ENCODE measurements at places on chromosomes 11 and 22.

DNA sequence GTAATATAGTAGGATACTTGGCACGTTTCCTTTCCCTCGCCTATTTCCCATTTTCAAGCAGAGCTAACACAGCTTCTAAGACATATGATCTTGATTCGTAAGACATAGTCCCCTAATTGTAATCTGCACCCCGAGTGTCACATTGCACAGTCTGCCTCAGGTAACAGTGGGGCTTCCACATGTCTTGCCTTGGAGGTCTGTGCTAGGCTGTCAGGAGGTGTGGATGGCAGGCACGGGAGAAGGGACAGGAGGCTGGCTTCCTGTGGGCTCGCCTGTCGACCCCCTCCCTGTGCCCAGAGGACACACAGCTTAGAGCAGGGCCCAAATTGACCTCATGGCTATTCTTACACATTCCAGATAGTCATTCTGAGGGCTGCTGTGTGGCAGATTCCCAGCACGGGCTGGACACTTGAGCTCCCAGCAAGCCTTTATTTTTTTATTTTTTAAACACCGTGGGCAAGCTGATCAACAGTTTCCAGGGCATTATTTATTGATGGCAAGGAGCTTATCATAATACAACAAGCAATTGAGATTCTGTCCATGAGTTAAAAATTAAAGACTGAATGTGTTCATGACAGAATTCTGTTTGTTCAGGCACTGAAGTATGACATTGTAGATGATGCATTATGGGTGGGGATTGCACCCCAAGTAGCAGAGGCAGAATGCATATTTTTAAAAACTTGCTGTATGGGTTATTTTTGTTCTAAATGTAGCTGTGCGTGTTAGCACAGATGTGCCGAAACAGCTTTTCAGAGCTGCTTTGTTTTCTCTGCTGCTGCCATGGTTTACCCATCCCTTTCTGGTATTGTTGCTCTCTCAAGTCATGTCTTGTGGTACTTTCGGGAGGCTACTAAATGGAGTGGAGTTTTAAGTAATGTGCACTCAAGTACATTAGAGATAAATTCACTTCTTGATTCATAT, 113.0 kb downstream of the ATXN10 start:
- no peak for DNase-seq

DNA sequence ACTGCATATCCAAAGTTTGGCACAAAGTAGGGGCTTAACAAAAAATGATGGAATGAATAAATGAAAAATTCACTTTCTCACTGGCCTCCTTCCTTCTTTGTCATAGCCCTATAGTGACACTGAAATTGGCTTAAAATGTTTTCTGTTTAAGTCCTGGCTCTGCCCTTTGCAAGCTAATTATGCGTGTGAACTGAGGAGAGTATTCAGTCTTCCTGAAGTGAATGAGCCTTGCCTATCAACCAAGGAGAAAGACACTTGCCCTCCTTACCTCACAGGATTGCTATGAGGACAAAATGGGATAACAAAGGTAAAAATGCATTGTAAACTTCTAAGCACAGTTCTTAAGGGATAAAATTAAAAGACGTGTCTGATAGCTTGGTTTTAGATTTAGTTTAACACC, 729.8 kb upstream of the ANO3 start:
- DNase-seq = no peak

- no peak for DNase-seq
Measured at GRCh38 chr11:121037016-121037415, 13.1 kb downstream of the TBCEL start.

DNA sequence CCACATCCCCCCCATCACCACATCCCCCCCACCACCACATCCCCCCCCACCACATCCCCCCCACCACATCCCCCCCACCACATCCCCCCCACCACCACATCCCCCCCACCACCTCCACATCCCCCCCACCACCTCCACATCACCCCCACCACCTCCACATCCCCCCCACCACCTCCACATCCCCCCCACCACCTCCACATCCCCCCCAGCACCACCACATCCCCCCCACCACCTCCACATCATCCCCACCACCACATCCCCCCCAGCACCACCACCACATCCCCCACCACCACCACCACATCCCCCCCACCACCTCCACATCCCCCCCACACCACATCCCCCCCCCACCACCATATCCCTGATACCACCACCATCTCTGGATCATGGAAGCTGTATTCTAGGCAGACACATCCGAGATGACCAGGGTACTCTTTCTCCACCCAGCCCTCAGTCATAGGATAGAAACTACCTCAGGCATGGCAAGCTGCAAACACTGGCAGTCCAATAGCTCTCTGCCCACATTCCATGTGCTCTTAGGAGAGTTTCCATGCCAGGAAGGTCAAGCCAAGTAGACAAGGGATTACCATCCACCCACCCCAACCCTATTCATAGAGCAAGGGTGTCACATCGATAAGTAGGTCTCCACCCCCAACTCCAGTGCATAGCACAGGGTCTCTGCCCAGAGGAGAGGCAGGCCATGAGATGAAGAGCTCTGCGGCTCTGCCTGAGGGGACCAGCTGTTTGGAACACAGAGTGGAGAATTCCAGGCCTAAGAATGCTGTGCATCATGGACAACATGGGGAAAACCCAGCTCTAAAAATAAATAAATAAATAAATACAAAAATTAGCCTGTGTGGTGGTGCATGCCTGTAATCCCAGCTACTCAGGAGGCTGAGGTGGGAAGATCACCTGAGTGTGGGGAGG, 33.0 kb upstream of the TEAD1 start:
- no peak for DNase-seq

DNA sequence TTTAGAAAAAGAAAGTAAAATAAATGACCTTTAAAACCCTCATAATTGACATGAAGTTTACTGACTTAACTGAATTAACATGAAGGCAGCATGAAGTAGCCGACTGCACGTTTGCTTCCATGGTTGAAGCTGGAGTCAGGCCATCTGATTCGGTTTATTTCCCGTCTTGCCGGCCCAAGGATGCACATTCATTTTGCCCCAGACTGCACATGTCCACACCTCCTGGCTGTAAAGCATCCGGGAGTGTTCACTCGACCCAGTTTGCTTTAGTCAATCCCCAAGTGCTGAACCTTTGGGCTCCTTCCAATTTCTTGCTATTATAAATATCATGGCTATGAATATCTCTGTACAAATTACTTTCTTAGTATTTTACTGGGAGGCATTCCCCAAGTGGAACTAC, 17.7 kb upstream of the TUB start:
- DNase-seq = no peak

- DNase-seq = no peak
Measured at GRCh38 chr11:65065851-65066250, 7.5 kb upstream of the NAALADL1 start.

DNA sequence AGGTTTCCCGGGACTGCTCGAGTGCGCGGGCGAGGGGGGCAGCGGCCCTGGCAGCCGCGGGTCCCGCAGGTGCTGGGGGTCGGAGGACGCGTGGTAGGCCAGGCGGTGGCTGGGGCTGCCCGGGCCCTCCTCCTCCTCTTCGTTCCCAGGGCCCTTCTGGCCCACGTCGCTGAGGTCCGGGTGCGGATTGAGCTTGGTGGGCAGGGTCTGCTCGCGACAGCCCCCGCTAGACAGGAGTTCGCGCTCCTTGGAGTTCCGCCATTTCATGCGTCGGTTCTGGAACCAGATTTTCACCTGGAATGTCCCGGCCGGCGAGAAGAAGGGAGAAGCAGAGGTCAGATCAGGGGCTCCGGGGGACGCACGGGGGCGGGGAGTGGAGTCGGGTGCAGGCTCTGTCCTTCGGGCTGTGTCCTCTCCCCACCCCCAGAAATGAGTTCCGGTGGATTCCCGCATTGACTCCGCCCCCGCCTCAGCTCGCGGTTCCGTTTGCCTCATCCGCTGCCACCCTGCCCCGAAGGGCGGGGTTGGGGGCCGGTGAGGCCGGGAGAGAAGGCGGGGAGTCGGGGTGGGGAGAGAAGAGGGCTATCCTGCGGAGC, 3.9 kb downstream of the DBX1 start:
- DNase-seq = peak; percentile 48

GRCh38 chr11:69232821-69233743, 60.9 kb upstream of the MYEOV start:
- no peak for DNase-seq

DNA sequence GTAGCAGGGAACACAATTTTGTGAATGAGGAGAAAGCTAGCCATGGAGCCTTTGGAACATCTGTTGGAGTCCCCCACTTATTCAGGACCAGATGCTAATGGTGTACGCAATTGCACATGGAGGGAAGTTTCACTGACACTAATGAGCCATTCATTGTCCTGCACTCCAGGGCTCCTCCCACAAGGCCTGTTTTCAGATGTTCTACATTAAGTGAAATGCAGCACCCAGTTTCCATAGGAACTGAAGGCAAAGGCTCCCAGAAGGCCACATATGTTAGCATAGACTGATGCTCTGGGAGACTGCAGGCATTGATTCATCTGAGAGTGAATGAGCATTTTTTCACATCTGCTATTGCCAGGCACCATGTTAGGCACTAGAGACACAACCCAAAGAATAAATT, 399.5 kb downstream of the ETS1 start:
- DNase-seq = no peak

DNA sequence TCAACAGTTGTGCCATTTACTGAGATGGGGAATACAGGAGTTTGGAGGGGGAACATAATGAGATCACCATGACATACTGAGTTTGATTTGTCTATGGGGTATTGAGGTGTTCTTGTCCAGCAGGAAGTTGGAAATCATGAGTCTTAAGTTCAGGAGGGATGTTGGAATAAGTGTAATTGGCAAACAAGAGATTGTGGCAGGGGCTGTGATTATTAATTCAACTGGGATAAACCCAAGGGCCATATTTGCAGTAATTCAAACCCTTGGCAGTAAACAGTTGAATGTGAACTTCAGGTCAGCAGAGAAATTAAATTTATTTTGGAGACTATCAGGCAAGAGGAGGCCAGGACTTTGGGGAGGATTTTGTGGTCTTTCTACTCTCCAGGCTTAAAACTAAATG, 33.4 kb downstream of the ADM start:
- no peak for DNase-seq

DNA sequence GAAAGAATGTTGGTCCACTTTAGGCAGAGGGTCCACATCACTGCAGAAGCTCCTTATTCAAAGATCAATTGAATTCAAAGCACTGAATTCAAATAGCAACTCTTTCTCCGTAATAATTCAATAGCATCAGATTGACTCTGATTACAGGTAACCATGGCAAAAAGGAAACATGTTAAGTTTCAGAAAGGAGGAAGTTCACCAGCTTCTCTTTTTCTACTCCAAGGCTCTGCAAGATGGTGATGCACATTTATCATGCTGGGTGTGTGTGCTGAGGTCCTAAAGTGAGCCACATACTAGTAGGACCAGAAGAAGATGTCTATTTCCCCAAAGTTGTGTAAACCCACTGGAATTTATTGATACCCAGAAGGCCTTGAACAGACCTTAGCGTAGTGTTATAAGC, 18.0 kb upstream of the DRD2 start:
- DNase-seq = no peak

DNA sequence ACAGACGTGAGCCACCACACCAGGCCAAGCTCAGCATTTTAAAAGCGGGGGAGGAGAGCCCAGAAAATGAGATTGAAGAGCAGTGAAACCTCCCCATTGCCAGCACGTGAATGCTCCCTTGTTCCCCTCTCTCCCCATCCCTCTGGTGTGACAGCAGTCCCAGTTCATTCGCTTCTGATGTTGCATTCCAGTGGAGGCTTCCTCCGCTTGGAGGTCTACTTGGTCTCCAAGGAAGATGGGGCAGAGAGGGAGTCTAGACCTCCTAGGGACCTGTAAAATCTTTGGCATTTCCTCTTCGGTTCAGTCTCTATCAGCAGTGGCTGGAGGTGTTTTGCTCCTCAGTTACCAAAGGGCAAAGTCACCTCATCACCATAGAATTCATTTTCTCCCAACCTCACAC, 30.2 kb upstream of the EP300 start:
- DNase-seq = no peak

DNA sequence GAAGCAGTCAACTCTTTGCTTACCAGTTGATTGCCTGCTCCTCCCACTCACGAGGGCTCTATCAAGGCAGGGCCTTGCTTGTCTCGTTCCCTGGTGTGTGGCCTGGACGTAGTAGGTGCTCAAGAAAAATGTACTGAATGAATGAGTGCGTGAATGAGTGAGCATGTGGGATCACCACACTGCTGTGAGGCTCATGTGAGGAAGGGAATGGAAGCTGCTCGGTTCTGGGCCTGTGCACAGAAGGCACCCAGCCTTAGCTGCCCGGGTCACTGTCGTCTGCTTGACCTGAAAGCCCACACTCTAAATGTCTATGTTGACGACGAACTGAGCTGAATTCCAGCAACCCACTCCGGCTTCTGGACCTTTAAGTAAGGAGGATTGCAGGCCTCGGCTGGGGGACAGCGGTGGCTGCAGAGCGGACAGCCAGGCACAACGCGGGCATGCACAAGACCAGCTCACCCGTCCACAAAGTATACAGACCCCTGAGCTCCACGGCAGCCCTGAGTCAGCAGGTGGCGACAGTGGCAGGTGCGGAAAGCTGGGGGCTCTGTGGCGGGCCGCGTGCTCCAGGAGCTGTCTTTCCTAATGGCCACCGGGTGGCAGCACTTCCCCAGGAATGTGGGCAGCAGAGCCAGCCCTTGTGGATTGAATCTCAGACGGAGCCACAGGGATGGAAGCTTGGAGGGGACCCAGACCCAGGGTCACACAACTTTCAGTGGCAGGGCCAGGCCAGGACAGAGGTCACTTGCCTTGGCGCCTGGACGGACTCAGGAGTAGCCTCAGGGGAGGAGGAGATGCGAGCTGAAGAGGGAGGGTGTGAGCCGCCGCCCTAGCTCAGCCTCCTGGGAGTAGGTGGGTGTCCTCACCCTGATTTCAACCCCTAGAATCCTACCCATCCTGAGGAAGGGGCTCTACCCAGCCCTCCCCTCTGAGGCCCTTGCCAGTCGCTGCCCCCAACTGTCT, 5.0 kb upstream of the PICK1 start:
- DNase-seq = peak; percentile 71

DNA sequence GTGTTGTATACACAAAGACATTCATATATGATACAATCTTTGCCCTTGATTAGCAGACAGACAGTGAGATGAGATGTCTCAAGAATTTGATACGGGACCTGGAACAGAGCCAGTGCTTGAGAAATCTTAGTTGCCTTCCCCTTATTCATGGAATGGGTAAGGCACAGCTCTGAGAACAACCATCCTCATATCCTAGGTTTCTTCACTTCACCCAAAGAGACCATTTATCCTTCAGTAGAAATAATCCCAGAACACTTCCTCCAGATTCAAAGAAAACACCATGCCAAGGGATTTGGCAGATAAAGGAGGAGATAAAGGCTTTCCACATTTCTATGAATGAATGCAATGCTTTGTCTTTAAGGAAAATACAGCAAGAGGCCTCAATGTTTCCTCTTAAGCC, 8.8 kb upstream of the IZUMO1R start:
- no peak for DNase-seq
